ENCODE measurements at places on chromosomes 5 and 9. TPM values are rescaled to one million over a fixed set of nuclear protein-coding genes. Genes with fewer than 3 reads are reported as not detected.

The PITX1 gene
- not detected for total RNA-seq

The DAB2 gene
- 8.5 TPM for total RNA-seq

The MYMK gene
- total RNA-seq, result not detected

The SKP1 gene
- total RNA-seq, result 210 TPM

The ANXA1 gene
- 37.0 TPM for total RNA-seq

The KCTD16 gene
- not detected for total RNA-seq

The BRD9 gene
- total RNA-seq, result 136 TPM

The IFNA13 gene
- total RNA-seq, result not detected

GRCh38 chr9:121783111-121783510, 131.7 kb downstream of the DAB2IP start:
- no peak overlapping the region for H3K27ac ChIP-seq
- H3K4me1 ChIP-seq, result no peaks in the 10 kb centered on the region
- H3K27me3 ChIP-seq, result no peaks in the 10 kb centered on the region
- DNase-seq, result no peak

- no peaks in the 10 kb centered on the region for H3K4me1 ChIP-seq
- no peaks in the 10 kb centered on the region for H3K27me3 ChIP-seq
- no peak overlapping the region for H3K4me3 ChIP-seq
- H3K27ac ChIP-seq, result no peak overlapping the region
- no peaks in the 10 kb centered on the region for H3K36me3 ChIP-seq
These were observed 48.2 kb upstream of the ASS1 start for GRCh38 chr9:130396581-130396980.

- no peaks in the 10 kb centered on the region for H3K4me1 ChIP-seq
- DNase-seq, result no peak
- H3K27ac ChIP-seq, result no peak overlapping the region
- no peaks in the 10 kb centered on the region for H3K36me3 ChIP-seq
These were observed 11.6 kb upstream of the FAM169A start for GRCh38 chr5:74877624-74878304.

- no peak for DNase-seq
- H3K4me1 ChIP-seq, result peaks cover 4% of the 10 kb centered on the region
- no peaks in the 10 kb centered on the region for H3K36me3 ChIP-seq
- H3K27ac ChIP-seq, result no peak overlapping the region
- H3K27me3 ChIP-seq, result peaks cover 13% of the 10 kb centered on the region
These were observed 812 bp downstream of the DNAH5 start for GRCh38 chr5:13943676-13944075.

- DNase-seq, result no peak
- H3K27me3 ChIP-seq, result peaks cover 40% of the 10 kb centered on the region
- no peak overlapping the region for H3K27ac ChIP-seq
- no peaks in the 10 kb centered on the region for H3K4me1 ChIP-seq
- no peak overlapping the region for H3K4me3 ChIP-seq
These were observed 193.7 kb downstream of the RAB3C start for GRCh38 chr5:58776559-58776958.

GRCh38 chr9:72954431-72955125, 1.7 kb upstream of the ALDH1A1 start:
- H3K36me3 ChIP-seq, result peaks cover 5% of the 10 kb centered on the region
- H3K4me1 ChIP-seq, result peaks cover 2% of the 10 kb centered on the region
- H3K27ac ChIP-seq, result no peak overlapping the region
- no peak overlapping the region for H3K4me3 ChIP-seq

DNA sequence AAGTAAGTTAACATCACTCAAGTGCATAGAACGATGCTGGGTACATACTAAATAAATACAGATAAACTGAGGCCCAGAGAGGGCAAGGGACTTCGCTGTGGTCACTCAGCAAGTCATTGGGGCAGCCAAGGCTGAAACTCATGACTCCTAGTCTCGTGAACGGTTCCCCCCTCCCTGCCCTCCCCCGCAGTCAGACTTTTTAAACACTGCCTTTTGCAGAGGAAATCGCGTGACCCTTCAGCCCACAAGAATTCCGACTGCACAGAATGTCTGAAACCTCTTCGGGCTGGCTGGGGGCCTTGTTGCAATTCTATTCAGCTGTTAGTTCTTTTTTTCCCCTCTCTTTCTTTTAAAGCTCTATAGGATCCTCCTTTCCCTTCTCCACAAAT, 28.1 kb downstream of the NEK6 start:
- peak overlapping the region; percentile 87 for H3K27ac ChIP-seq
- H3K4me3 ChIP-seq, result peak overlapping the region; percentile 90
- H3K36me3 ChIP-seq, result no peaks in the 10 kb centered on the region
- peaks cover 32% of the 10 kb centered on the region for H3K4me1 ChIP-seq
- H3K27me3 ChIP-seq, result no peaks in the 10 kb centered on the region
- no peak for DNase-seq

GRCh38 chr9:98594546-98595160, 114.1 kb downstream of the GABBR2 start:
- peaks cover 14% of the 10 kb centered on the region for H3K27me3 ChIP-seq
- no peak overlapping the region for H3K4me3 ChIP-seq
- no peaks in the 10 kb centered on the region for H3K36me3 ChIP-seq
- DNase-seq, result no peak

DNA sequence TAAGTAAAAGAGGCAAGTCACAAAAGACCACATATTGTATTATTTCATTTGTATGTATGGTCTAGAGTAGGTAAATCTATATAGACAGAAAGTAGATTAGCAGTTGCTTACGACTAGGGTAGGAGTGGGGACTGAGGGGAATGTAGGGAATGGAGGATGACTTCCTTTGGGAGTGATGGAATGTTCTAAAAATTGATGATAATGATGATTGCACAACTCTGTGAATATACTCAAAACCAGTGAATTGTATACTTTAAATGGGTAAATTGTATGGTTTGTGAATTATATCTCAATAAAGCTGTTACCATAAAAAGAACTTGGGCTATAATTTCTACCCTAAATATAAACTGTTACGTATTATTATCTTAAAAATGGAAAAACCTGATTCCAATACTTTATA, 35.0 kb downstream of the ADAMTS6 start:
- H3K4me3 ChIP-seq, result no peak overlapping the region
- no peaks in the 10 kb centered on the region for H3K36me3 ChIP-seq
- H3K4me1 ChIP-seq, result no peaks in the 10 kb centered on the region
- DNase-seq, result no peak
- H3K27ac ChIP-seq, result no peak overlapping the region

DNA sequence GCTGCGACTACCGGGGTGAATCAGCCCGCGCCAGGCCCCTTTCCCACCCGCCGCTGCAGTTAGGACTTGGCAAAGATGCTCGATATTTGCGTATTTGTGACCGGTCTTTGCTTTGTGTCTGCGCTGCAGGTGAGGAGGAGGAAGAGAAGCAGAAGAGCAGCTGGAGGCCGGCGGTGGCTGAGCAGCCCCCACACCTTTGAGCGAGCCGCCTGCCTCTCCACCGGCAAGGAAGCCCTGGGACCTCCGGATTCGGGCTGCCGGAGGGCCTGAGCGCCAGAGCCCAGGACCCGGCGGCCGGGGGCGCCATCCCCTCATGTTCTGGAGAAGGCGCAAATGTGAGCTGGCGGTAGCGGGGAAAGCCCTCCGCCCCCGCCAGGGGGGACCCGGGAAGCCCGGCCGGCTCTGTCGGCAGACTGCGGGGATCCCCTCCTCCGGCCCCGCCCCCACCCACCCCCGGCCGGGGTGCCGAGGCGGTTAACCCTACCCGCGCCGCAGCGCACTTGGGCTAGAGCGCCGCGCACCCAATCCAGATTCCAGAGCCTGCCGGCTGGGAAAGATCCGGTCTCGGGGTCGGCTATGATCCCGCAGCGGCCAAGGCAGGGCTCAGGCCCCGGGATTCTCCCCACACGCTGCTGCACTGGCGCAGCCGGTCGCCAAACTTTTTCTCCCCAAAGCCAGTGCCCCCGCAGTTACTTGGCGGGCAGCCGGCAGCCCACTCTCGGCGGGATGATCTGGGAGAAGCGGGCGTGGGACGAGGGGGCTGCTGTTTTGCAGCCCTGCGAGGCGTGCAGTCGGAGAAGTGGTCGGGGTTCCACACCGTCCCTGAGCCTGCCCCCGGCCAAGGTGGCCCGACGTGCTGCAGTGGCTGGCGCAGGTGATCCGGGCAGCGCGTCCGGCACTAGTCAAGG, 800 bp upstream of the KCNN2 start:
- H3K4me3 ChIP-seq, result no peak overlapping the region
- no peaks in the 10 kb centered on the region for H3K4me1 ChIP-seq
- no peak overlapping the region for H3K27ac ChIP-seq
- peaks cover 29% of the 10 kb centered on the region for H3K27me3 ChIP-seq
- no peak for DNase-seq

DNA sequence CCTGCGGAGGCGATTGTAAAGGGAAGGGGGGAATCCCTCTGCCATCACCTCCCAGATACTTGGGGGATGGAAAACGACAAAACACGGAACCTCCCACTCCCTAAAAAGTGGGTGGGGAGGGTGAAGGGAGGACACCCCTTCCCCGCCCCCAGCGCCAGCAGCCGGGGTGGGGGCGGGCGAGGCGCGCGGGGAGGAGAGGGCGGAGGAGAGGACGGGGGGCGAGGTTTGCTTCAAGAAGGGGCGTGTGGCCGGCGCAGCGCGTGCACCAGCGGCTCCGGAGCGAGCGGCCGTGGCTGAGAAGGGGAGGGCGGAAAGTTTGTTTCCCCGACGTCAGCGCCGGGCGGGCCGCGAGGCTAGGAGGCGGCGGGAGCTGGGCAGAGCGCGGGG, at the start of gene PRRX2:
Gene PRRX2 (plus strand): TSS at position 259 of the 387 bp plus-strand sequence. CDS start 221 bp downstream, outside the sequence.
- DNase-seq, result no peak
- no peaks in the 10 kb centered on the region for H3K36me3 ChIP-seq
- H3K27ac ChIP-seq, result no peak within 1 kb of the TSS
- peak within 1 kb of the TSS; percentile 71 for H3K4me3 ChIP-seq
- H3K4me1 ChIP-seq, result no peaks in the 10 kb centered on the region

DNA sequence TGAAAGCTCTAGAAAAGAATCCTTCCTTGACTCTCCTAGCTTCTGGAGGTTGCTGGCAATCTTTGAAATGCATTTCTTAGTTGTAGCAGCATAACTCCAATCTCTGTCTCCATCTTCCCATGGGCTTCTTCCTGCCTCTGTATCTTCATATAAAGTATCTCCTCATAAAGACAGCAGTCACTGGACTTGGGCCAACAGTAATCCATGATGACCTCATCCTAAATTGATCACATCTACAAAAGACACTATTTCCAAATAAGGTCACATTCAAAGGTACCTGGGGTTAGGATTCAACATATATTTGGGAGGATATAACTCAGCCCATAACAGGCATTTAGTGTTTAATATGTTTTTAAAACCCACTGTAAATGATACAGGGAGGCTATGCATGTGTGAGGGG, 123.3 kb downstream of the MLLT3 start:
- no peaks in the 10 kb centered on the region for H3K27me3 ChIP-seq
- H3K4me3 ChIP-seq, result no peak overlapping the region
- no peak for DNase-seq

- H3K4me1 ChIP-seq, result peaks cover 3% of the 10 kb centered on the region
- no peaks in the 10 kb centered on the region for H3K27me3 ChIP-seq
- DNase-seq, result no peak
- H3K27ac ChIP-seq, result no peak overlapping the region
These were observed 103.5 kb downstream of the NDUFAF2 start for GRCh38 chr5:61048534-61048933.

DNA sequence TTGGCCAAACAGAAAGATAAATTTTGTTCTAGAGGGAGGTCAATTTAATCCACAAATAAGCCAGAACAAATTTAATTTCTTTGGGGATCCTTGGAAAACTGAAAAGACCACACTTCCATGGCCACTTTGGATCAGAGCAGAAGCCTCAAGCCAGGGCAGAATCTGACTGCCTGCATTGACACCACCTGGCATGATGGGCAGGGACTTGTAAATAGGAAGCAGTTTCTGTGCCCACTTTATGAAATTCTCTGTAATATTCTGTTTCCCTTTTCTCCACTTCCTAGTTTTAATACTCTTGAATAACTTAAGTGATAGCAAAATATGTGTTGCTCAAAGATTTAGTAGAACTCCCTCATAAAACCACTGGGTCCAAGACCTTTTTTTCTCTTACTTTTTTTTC, 6.7 kb upstream of the TMEM252 start:
- H3K27ac ChIP-seq, result peak overlapping the region; percentile 70
- peaks cover 4% of the 10 kb centered on the region for H3K27me3 ChIP-seq

DNA sequence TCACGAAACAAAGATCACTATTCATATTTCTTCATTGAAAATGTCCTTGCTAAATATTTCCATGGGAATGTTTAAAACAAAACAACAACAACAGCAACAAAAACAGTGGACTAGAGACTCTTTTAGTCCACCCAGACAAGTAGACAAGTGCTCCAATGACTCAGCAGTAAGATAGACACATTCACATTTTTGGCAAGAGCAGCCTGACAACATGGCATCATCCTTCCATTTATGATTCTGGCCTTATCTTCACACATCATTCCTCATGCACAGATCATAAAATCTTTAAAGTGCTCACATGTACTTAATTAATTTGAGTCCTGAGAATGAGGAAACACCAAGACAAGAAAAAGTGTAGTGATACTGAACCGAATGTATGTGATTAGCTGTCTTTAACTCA, 132.6 kb upstream of the PDE4D start:
- no peak for DNase-seq
- H3K36me3 ChIP-seq, result no peaks in the 10 kb centered on the region
- H3K4me1 ChIP-seq, result no peaks in the 10 kb centered on the region

DNA sequence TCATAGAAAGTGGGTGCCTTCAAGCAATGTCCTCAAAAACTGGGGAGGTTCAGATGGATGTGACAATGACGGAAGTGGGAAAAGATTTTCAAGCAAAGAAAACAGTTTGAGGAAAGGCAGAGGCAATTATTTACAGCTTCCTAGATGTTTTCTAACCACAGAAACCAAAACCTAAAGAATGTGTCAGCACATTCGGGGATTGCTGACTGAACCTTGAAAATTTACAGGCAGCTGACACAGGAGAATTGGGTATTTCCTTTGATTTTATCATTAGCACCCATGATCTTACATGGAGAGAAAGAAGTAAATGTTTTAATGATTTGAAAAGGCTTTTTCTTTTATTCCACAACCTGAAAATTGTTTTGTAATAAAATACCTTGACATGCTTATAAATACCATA, 369.0 kb downstream of the ACTL7B start:
- no peak overlapping the region for H3K4me3 ChIP-seq
- DNase-seq, result no peak
- H3K27ac ChIP-seq, result no peak overlapping the region
- H3K36me3 ChIP-seq, result no peaks in the 10 kb centered on the region
- no peaks in the 10 kb centered on the region for H3K4me1 ChIP-seq

- H3K4me1 ChIP-seq, result no peaks in the 10 kb centered on the region
- no peaks in the 10 kb centered on the region for H3K36me3 ChIP-seq
- no peak for DNase-seq
- no peaks in the 10 kb centered on the region for H3K27me3 ChIP-seq
- no peak overlapping the region for H3K4me3 ChIP-seq
- H3K27ac ChIP-seq, result no peak overlapping the region
These were observed 65.7 kb downstream of the IRX2 start for GRCh38 chr5:2685651-2686272.

- H3K36me3 ChIP-seq, result no peaks in the 10 kb centered on the region
- no peaks in the 10 kb centered on the region for H3K4me1 ChIP-seq
- no peak overlapping the region for H3K4me3 ChIP-seq
- no peaks in the 10 kb centered on the region for H3K27me3 ChIP-seq
These were observed 23.4 kb downstream of the CETN3 start for GRCh38 chr5:90386099-90386710.
